Activated CD8-positive, alpha-beta memory T cell treated with anti-CD3 and anti-CD28 coated beads for 1 hour (primary cell): ENCODE measurements at places on chromosomes 6 and 20.
A peak's percentile ranks its signal among the peaks of the same experiment; 100 is the strongest.

DNA sequence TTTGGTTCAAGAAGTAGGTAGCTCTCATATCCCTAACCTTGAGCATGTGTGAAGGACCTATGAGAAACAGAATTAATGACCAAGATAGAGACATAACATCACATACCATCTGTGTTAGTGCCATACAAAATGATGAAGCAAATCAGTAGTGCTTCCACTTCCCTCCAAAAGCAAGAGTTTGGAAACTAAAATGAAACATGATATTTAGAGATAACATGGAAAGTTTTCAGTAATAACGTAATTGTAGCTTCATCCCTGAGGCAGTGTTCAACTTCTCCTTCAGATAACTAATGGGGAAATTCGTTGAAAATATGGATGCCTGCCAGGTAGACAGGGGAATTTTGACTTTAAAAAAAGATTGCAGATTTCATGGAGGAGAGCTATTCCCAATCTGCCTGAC lies 248.4 kb upstream of the IRAK1BP1 start:
- DNase-seq: no peak

- DNase-seq: no peak
Measured at GRCh38 chr6:31792761-31793171, 2.8 kb downstream of the VARS1 start.

DNA sequence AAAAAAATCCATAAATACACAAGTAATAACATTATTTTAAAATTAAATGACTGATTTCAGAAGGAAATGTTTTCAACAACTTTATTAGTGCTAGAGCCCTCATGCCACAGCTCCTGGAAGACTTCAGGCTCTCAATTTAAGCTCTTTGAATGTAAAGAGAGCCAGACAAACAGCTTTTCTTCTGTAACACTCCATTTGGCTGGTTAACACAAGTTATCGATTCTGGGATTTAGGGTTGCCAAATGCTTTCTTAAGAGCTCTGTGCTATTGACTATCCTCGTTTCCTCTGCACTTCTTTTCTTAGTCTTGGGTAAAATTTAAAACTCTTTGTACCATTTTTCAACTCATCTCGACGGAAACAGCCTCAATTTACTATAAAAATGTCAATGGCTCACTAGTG lies 402.5 kb downstream of the PRKN start:
- DNase-seq: no peak

- no peak for DNase-seq
Measured at GRCh38 chr6:147204060-147204785, at the start of gene STXBP5. Gene STXBP5 (plus strand): TSS chr6:147204417. CDS start chr6:147204533, 116 bp downstream.

- no peak for DNase-seq
Measured at GRCh38 chr20:17934141-17934862, 34.3 kb downstream of the SNX5 start.

- no peak for DNase-seq
Measured at GRCh38 chr6:163466839-163467390, 52.4 kb downstream of the QKI start.

- DNase-seq: no peak
Measured at GRCh38 chr6:157763129-157763903, 59.7 kb upstream of the SNX9 start.

DNA sequence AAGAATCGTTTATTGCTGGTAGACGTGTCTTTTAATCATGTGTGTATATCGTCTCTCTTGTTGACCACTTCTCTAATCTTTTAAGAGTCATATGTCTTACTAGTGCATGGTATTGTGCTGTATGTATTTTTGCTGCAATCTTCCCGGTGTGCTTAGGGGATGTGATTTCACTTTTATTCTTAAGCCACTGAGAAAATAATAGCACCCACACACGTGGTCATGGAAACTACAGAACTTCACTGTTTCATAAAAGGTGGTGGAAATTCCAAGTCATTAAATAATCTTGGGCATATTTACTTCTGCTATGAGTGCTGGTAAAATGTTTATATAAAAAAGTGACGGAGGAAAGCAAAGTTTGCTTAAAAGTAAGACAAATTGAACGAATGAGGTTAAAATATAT lies 3.0 kb upstream of the CDYL start:
- no peak for DNase-seq

GRCh38 chr6:151349651-151350270 lies 41.6 kb downstream of the ZBTB2 start:
- no peak for DNase-seq

DNA sequence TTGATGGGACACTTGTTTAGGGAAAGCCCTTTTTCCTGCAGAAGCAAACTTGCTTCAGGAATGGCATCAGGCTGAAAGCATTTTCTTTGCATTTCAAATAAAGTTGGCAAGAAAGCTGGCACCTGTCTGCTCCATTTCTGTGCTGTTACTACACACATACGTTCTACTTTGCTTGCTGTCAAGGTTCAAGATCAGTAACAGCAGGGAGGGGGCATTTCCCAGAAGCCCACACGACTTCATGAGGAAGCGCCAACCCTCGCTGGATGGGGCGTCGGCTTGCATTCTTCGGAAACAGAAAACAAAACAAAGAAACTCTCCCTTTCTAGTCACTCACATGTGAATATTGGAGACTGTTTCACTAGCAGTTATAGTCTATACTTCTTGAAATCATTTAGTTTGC lies 46.4 kb downstream of the AKAP12 start:
- DNase-seq: no peak

- no peak for DNase-seq
Measured at GRCh38 chr20:38680500-38681306, 43.6 kb upstream of the SLC32A1 start.

- no peak for DNase-seq
Measured at GRCh38 chr6:165834613-165835259, 171.7 kb upstream of the PDE10A start.

DNA sequence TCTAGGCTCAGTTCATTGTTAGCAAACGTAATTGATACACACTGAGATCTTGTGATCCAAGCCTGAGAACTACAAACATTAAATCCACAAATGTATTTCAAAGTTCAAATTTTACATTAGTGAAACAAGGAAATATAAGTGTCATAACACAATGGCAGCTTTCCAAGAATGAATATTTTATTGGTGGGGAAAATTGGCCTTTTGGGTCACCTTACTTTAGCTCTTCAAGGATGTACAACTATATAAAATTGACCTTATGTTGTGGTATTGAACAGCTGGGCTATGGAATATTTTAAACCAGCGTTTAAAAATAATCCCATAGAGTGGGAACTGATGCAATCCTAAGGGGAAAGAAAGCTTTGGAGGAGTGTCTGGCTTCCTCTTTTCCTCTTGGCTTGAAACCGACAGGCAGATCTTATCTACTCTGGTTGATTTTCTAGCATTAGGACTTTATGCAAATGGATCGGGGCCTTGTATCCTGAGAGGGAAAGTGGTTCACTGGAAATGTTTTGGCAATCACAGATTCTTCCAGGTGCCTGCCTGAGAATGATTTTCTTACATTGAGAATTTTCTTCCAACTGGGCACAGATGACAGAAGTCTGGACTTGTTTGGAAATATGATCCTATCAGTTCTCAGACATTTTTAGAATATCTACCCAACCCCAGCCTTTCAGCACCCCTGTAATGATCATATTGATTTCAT lies 184.8 kb upstream of the ECI2 start:
- no peak for DNase-seq

DNA sequence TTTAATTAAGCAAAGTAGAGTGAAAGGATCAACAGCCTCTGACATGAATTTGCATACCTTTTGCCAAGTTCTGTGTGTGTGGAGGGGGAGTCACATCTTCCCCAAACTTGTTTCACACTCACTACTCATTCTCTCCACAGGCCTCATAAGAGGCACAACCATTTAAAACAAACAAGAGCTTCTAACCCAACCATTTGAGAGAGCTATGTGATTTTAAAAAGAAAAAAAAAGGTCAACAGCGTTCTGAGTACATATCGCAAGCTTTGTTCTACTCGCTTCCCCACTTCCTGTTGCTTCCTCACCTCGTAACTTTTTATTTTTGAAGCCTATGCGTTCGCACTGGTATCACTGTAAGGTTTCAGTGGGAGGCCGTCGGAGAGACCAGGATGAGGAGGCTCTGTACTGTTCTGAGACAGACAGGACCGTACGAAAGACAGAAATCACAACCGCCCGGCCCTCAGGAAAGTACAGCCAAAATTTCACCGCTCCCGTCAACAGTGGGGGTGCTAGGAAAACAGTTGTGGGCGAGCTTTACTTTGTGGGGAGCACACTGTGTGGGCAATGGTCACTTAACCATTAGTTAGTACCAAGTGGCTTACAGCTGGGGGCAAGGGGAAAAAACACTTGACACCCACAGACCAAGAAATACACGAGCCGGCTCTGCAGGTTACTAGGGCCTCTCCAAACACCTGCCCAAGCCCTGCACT lies 61.3 kb downstream of the TRERF1 start:
- no peak for DNase-seq

DNA sequence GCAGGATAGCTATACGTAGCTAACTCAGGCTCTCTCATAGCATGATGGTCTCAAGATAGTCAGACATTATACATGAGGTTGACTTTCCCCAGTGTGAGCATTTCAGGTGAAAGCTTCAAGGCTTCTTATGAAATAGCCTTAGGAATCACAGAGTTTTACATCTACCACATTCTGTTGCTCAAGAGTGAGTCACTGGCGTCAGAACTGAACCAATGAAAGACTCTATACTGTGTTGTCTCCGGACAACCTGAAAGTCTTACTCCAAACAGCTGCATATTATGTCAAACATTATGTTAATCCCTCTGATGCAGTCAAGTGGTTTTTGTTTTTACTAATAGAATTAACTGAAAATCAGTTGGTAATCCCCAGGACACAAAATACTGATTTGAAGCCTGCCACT lies 79.8 kb upstream of the TRDN start:
- DNase-seq: no peak

DNA sequence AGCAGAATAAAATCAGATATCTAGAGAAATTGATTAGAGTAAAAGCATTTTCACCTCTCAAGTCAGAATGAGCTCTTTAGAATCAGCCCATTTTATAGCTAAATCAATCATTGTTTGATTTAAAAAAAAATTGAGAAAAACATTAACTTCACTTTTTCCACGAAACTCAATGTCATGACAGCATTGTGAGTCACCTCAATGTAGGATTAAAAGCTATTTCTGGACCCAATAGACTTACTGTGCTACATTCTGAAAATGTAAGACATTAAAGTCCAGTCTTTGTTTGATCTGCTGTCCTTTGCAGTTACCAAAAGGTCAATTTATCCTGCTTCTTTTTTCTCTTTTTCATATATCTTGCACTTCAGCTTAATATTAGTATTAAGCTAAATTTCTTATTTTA lies 519.4 kb upstream of the ZNF337 start:
- no peak for DNase-seq

- no peak for DNase-seq
Measured at GRCh38 chr6:42200035-42200434, 5.3 kb upstream of the GUCA1B start.

DNA sequence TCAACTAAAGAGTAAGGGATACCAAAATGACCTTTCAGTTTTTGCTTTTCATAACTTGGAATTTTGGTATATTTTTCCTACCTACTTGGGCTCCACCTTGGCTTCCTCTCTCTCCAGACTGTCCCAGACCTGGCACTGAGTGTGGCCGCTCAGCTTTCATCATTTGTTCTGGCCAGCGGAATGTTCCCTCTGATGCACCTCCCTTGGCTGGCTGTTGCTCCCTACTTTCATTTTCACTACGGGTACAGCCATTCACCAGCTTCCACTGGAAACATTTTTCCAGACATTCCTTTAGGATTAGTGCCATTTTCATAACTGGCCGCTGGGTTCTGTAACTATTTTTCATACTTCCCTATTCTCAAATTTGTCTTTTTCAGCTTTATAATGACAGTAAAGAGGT lies 487.4 kb downstream of the TENT5A start:
- DNase-seq: no peak

DNA sequence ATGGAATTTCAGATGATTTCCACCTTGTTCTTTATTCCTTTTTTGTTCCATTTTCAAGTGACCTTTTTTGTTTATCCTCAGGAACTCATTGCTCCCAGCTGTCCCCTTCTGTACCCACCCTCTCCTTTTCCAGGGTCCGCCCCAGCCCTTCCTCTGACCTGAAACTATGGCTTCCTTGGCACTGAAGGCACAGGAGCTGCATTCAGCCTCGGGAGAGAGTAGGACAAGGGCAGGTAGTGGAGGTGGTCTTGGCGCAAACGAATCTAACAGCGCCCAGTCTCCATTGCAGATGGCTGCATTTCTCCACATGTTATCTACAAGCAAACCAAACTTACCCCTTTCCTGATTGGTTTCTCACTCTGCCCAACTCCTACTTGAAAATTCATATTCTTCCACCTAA lies 8.8 kb upstream of the ULBP2 start:
- DNase-seq: no peak

DNA sequence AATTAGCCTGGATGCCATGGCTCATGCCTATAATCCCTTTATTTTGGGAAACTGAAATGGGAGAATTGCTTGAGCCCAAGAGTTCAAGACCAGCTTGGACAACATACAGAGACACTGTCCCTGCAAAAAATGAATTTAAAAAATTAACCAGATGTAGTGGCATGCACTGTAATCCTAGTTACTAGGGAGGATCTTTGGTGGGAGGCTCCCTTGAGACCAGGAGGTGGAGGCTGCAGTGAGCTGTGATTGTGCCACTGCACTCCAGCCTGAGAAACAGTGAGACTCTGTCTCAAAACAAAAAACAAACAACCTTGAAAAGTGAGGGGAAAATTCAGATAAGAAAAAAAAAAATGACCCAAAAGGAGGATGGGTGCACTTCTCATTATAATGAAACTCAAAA lies 23.4 kb downstream of the CAP2 start:
- DNase-seq: no peak

- no peak for DNase-seq
Measured at GRCh38 chr20:39309458-39309857, 347.3 kb downstream of the DHX35 start.

GRCh38 chr6:40997234-40997957 lies 41.6 kb downstream of the UNC5CL start:
- no peak for DNase-seq

DNA sequence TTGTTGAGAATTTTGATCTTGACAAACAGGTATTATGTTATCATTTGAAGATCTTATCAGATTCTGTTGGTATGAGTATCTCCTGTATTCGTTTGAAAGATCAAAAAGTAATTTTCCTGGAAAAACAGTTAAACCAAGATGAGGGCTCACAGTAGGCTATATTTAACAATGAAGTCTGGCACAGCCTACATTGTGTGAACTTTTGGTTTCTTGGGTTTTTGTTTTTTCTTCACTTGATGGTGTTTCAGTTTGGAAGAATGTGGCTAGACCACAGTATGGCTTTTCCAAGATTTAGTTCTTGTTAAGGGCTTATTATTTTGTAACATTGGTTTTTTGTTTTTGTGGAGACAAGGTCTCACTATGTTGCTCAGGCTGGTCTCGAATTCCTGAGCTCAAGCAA lies 306.4 kb downstream of the CDKAL1 start:
- no peak for DNase-seq

- peak; percentile 66 for DNase-seq
Measured at GRCh38 chr6:25017932-25018567, 82.3 kb upstream of the RIPOR2 start.

DNA sequence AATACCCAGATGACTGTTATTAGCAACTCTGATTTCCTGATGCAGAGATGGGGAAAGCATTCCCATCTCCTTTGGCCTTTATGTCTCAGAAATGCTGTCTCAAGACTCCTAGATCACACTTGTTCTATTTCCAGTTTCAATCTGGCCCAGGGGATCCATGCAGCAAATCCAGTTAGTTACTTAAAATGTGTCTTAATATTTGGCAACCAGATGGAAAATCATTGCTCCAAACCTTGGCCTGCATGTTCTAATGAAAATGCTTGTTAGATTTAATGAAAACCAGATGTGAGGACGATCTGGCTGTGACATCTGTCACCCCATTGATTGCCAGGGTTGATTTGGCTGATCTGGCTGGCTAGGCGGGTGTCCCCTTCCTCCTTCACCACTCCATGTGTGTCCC lies 125.2 kb downstream of the TSHZ2 start:
- no peak for DNase-seq

- no peak for DNase-seq
Measured at GRCh38 chr6:92273694-92274093, 1145.7 kb downstream of the EPHA7 start.
